ENCODE measurements at places on chromosomes 5 and 9.

- no peak for DNase-seq
Observed at GRCh38 chr5:135343413-135343812, 55.6 kb downstream of the MACROH2A1 start.

DNA sequence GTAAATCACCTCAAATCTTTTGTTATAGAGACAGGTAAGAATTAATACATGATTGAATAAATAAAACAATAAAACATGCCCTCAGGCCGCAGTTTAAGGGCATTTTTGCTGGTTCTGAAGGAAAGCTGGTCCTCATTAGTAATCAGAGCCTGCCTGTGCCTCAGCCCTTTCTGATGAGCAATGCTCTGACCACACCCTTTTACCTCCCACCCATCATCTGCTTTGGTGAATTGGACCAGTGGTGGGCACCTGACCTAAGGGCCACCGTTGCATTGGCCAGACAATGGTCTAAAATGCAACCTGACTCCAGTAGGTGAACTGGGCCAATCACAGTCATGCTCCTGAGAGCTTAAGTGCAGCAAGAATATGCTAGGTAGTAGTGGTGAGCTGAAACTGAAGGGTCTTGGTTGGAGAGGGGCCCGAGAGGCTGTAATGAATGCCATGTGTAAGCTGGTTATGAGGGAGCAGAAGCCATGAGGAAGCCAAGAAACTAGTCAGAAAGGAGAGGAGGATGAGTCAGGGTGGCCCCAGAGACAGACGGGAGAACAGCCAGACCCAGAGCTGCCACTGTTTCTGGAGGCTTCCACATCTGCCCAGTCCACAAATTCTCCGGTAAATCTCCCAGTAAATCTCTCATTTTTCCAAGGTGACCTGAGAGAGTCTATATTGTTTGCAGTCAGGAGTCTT, 45.5 kb upstream of the ZSWIM6 start:
- no peak for DNase-seq

DNA sequence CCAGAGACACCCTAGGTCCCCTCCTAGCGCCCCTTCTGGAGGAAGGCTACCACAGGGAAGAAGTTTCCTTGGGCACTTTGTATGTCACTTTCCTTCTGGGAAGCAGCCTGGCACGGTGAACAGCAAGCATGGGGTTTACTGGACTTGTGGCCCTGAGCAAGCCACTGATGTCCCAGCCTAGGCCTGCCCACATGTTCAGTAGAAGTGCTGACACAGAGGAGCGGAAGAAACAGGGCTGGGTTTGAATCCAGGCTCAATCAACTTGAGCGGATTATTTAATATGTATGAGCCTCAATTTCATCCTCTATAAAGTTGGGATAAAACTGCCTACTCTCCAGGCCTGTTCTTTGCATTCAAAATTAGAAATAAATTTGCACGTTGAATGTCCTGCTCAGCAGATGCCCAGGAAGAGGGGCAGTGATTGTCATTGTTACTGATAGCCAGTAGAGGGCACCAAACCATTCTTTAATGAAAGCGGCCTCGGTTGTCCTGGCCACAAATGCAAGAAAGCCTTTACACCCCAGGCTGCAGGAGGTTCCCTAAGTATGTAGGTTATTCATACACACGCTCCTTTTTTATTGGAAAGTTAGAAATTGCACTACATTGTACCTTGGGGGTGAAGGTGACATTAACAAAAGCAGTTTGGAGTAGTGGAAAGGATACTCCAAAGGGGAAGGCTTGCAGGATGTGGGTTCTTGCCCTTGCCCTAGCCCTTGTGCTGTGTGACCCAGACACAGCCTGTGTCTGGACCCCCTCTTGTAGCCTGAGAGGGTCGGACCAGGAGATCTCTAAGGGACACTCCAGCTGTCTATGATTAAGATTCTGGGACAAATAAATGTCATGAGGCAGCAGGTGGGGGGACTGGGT, 13.4 kb upstream of the XPA start:
- peak; percentile 68 for DNase-seq

- DNase-seq, result no peak
Observed at GRCh38 chr5:97006454-97007060, 70.7 kb downstream of the LNPEP start.
